ENCODE measurements at places on chromosomes 6 and 20. TPM values are rescaled to one million over a fixed set of nuclear protein-coding genes. Genes with fewer than 3 reads are reported as not detected.

SLC23A2 gene
- total RNA-seq = 6.3 TPM

- no peaks in the 10 kb centered on the region for H3K36me3 ChIP-seq
- DNase-seq = no peak
- H3K4me3 ChIP-seq = no peak overlapping the region
- no peak overlapping the region for H3K27ac ChIP-seq
- peaks cover 47% of the 10 kb centered on the region for H3K4me1 ChIP-seq
These were observed 197.4 kb downstream of the PTPRK start for GRCh38 chr6:128323011-128323410.

DNA sequence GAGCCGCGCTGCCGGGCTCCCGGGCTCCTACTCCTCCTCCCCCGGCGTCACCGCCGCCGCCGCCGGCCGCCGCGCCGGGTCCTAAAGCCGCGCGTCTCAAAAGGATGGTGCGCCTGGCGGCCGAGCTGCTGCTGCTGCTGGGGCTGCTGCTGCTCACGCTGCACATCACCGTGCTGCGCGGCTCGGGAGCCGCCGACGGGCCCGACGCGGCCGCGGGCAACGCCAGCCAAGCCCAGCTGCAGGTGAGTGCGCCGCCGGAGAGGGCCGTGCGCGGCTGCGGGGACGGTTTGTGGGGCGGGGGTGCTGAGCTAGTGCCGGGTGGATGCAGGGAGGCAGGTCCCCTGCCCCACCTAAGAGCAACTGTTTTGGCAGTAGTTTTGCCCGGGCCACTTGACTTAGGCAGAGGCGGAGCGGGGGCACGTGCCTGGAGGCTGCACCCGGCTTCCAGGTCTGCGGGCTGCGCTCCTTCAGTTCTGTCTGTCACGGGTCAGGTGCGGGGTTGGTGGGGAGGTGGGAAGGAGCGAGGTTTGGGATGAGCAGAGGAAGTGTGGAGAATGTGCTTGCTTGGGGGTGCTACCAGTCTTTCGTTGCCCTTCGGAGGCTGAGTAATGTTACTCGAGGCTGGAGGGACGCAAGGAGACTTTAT, 722 bp downstream of the ISM1 start:
- no peaks in the 10 kb centered on the region for H3K36me3 ChIP-seq
- peak overlapping the region; percentile 71 for H3K4me3 ChIP-seq
- H3K4me1 ChIP-seq = peaks cover 40% of the 10 kb centered on the region

GRCh38 chr6:31122791-31123706, 2.8 kb upstream of the CDSN start:
- no peak overlapping the region for H3K4me3 ChIP-seq
- DNase-seq = peak; percentile 54
- H3K27me3 ChIP-seq = no peaks in the 10 kb centered on the region
- no peaks in the 10 kb centered on the region for H3K36me3 ChIP-seq
- H3K27ac ChIP-seq = peak overlapping the region; percentile 85
- peaks cover 49% of the 10 kb centered on the region for H3K4me1 ChIP-seq

DNA sequence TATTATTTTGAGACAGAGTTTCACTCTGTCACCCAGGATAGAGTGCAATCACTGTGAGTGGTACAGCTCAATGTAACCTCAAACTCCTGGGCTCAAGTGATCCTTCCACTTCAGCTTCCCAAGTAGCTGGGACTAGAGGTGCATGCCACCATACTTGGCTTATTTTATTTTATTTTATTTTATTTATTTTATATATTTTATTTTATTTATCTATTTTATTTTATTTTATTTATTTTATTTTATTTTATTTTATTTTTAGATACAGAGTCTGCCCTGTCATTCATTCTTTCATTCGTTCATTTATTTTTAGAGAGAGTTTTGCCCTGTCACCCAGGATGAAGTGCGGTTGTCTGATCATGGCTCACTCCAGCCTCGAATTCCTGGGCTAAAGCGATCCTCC, 35.5 kb downstream of the ATG5 start:
- no peaks in the 10 kb centered on the region for H3K27me3 ChIP-seq
- no peak overlapping the region for H3K27ac ChIP-seq
- H3K36me3 ChIP-seq = peaks cover 22% of the 10 kb centered on the region
- H3K4me1 ChIP-seq = peaks cover 4% of the 10 kb centered on the region

- DNase-seq = no peak
- peak overlapping the region; percentile 31 for H3K27ac ChIP-seq
- H3K36me3 ChIP-seq = no peaks in the 10 kb centered on the region
These were observed 29.5 kb upstream of the ELOVL5 start for GRCh38 chr6:53378208-53378607.
